Stimulated activated CD8-positive, alpha-beta memory T cell treated with anti-CD3 and anti-CD28 coated beads, Interleukin-2, amount 100 ng/mL, for 1 hour (primary cell): ENCODE measurements at places on chromosomes 4 and X.
A peak's percentile ranks its signal among the peaks of the same experiment; 100 is the strongest.

GRCh38 chr4:187972135-187972534 is 23.4 kb upstream of the ZFP42 start:
- no peak for DNase-seq

GRCh38 chrX:15299941-15300851 is 15.2 kb downstream of the ASB11 start:
- no peak for DNase-seq

GRCh38 chrX:153723351-153724251 is 586 bp downstream of the BCAP31 start:
- DNase-seq = peak; percentile 34

DNA sequence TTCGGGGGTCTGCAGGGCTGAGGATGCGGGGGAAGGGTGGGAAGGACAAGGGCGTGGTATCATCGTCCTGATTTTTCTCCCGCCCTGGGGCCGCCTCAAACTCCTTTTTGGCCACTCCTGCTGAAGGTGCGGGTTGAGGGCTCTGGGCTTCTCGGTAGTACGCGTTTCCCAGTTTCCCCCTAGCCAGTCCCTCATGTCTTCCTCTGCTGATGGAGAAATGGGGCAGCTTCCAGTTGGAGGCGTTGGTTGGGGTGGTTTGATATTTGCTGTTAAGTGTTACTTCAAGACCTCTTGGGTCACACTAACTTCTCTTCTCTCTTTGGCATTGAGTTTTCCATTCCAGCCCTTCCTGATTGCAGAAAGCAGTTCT is 482 bp downstream of the GSTCD start:
- DNase-seq = no peak

DNA sequence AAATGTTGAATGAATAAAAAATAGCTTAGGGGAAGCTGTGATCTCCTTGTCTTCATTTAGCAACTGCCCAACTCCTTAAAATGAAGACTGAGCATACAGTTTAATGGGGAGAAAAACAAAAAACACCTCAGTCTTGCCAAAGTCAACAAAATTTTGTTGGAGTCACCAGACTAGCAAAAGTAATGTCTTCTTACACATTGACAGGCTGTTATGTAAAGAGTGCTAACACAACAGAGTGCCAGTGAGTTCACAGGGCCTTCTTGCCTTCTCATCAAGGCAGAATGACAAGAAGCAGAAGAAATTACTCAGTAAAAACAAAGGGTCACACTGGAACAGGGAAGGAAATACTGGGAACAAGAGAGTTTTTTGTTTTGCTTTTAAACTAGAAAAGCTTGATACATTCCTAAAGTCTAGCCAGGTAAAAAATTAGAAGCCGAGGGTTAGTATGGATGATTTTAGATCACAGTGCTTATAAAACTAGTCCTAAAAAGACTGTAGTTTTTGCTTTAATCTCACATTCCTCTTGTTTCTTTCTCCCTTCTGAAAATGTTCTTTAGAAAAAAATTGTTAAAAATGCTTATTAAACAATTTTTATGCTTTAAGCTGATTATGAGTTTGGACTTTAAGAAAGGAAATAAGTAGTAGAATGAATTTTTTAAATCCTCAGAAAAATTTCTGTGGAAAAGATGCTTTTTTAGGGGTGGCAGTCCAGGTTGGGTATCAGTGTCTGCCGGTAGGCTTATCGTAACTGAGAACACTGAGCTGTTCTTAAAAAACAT is 38.7 kb upstream of the FRAS1 start:
- no peak for DNase-seq
